Stimulated activated CD4-positive, alpha-beta T cell treated with anti-CD3 and anti-CD28 coated beads, TNF-alpha, amount 100 ng/mL, for 24 hours (primary cell): ENCODE measurements at places on chromosomes 2 and 18.

DNA sequence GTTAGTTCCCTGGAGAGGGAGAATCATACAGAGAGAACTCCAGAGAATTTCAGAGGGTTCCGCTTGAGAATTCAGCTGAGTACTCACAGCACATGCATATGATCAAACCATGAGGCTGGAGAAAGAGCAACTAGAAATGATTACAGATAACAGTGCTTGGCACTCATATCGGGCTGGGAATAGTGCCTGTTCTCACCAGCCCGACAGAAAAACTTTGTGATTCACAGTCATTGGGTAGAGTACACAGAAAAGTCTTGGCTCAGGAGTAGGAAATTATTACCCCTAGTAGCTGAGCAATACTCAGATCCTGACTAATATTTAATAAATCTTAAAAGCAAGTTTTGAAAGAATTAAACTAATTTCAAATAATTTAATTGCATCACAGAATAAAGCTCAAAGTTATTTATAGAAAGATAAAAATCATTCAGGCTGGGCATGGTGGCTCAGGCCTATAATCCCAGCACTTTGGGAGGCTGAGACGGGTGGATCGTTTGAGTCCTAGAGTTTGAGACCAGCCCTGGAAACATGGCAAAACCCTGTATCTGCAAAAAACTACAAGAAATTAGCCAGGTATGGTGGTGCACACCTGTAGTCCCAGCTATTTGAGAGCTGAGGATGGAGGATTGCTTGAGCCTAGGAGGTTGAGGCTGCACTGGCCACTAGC, 6.8 kb downstream of the WDPCP start:
- DNase-seq, result no peak

GRCh38 chr2:205746420-205746785, 64.1 kb downstream of the NRP2 start:
- no peak for DNase-seq

DNA sequence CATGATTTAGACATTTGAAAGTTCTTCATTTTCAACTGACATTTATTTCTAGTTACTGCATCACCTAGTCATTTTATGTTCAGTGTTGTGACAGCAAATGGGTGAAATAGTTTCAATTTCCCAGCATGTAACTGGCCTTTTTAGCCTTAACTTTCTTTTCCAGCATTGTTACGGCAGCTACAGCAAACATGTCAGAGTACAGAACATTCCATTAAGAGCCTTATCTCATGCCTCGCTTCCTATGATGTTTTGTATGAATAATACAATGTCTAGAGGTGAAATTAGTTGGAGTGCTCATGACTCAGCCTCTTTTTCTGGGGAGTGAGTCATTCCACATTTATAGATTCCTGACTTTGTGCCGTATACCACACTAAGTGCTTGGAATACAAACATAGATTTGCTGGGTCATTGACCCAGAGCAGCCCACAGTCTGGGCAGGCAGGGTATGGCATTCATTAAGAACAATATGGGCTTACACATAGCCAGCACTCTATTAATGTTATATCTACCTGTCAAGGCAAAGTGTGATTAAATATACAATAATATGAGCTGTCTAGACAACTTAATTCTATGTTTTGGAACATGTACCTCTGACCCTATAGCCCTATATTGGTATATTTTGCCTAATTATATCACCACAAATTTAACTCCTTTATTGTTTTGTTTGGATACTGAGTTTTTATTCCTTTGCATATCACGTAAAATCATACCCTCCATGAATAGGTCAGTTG, 72.2 kb downstream of the MAP2 start:
- DNase-seq, result no peak

- DNase-seq, result no peak
These were observed 22.2 kb upstream of the TMEM87B start for GRCh38 chr2:112032689-112033465.

DNA sequence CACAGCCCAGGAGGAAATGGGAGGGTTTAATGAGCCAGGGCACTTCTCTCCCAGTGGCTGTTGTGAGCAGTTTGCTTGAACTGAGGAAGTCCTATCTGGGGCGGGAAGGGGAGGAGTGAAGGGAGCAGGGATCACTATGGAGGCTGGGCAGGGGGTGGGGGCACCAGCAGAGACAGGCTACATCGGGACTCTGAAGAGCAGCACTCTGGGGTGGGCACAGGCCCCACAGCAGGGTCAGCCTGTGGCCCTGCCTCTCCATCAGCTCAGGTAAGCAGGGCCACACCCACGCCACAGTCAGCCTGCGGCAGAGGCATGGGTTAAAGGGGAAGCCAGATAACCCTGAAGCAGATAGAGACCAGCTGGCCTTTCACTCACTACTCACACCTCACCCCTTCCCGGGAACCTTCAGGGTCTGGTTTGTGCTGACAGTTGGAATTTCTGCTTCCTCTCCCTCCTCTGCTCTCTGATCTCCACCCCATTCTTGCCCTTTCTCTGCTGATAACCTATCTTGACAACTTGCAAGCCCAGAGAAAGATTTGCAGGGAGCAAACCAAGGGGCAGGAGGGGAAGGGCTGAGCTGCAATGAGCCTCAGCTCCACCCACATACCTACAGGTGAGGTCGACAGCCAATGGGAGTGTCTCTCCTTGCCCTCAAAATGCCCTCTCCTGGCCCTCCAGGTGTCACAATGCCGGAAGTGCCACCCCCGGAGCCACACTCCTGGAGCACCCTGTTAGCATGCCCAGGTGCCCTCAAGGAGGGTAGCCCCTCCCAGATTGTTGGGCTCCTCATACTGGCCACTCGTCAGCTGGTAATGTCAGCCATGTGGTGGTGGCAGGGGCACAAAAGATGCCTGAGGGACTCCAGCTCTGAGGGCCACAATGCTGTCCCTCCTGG, 3.7 kb downstream of the SIGLEC15 start:
- DNase-seq, result no peak

DNA sequence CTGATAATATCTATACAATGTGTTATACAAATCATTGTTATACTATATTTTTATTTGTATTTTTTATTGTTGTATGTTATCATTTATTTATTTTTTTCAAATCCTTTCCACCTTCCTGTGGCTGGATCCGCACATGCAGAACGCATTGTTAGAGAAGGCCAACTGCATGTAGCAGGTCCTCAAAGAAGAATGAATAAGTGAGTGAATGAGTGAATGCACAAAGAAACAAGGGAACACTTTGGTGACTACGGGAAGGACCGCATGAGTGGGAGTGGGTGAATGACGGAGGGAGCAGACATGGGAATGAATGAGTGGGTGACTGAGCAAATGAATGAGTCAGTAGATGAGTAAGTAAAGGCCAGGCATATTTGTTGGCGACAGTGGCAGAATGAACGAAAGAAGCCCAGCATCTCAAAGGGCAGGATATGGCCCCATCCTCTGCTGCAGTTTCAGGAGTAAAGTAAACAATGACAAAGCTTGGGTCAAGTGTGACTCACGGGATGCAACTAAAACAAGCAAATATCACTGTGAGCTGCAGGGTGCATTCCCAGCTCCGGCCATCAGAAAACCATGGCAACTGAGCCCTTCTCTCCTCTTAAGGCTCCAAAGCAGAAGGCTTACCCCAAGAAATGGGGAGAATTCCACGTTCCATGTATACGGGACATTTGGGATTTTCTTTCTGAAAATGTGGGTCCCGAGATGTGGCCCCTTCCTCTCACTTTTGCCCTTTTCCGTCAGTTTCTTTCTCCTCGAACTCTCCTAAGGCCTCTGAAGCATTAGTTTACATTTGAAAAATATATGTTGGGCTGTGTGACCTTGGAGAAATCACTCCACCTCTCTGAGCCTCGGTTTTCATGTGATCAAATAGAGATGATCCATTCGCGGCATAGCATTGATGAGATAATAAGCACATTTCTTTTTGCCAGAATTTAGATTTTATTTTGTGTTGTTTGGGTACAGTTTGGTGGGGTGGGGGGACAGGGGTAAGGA, 24.5 kb downstream of the KCNF1 start:
- no peak for DNase-seq
